ENCODE measurements at places on chromosomes 11 and 22. TPM values are rescaled to one million over a fixed set of nuclear protein-coding genes. Genes with fewer than 3 reads are reported as not detected.

DNA sequence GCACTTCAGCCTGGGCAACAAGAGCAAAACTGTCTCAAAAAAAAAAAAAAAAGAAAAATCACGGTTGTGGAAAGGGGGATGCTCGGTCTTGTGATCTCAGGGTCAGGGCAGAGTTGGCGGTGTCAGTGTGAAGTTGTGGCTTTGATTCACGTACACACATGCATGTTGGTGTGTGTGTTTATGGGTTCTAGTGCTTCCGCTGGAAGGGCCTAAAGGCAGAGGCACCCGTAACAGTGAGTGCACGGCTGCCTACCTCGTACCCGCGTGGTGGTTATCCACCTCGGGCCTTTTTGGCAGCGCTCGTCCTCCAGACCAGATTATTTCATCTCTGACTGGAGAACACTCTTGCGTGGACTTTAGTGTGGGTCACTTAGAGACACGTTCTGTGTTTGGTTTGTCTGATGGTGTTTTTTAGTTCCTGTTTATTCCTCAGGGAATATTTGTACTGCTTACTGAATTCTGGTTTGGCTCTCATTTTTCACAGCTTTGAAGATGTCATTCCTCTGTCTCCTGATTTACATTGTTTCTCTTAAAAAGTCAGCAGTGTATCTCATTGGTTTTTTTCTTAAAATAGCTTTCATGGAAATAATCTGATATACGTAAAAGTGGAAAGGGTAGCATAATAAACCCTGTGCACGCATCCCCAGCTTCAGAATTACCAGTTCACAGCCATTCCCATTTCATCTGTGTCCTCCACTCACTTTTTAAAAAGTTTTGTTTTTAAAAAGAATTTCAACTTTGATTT, 15.6 kb downstream of the ZBED4 start:
- DNase-seq = no peak

GRCh38 chr11:61532134-61533038, 23.8 kb downstream of the LRRC10B start:
- DNase-seq = no peak

DNA sequence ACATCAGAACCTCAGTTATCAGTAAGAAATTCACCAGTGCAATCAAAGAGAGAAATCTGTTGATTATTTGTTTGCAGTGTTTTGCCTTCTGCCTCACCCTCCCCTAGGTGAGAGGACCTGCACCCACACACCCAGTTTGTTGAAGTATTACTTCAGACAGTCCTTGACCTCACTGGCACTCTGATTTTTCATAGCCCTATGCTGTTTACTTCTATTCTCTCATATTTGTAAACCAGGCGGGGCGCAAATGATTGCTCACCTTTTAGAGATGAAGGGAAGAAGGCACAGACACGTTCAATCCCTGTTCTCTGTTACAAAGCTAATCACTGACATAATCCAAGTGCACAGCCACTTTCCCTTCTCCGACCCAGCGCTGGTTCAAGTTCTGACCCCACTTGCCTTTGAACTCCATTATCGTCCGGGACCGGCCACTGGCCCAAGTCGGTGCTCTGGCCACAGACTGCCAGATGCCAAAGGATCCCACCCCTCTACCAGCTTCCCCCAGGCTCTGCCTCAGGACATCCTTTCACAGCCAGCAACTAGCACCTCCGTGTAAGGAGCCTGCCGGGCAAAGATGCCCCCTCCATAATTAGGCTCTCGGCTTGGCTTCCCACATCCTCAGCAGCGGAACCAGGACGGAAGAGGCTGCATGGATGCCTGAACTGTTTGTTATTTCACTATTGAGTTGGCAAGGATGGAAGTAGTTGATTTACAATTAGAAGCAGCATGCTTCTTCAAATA, 1.7 kb downstream of the ETS1 start:
- DNase-seq = no peak

DNA sequence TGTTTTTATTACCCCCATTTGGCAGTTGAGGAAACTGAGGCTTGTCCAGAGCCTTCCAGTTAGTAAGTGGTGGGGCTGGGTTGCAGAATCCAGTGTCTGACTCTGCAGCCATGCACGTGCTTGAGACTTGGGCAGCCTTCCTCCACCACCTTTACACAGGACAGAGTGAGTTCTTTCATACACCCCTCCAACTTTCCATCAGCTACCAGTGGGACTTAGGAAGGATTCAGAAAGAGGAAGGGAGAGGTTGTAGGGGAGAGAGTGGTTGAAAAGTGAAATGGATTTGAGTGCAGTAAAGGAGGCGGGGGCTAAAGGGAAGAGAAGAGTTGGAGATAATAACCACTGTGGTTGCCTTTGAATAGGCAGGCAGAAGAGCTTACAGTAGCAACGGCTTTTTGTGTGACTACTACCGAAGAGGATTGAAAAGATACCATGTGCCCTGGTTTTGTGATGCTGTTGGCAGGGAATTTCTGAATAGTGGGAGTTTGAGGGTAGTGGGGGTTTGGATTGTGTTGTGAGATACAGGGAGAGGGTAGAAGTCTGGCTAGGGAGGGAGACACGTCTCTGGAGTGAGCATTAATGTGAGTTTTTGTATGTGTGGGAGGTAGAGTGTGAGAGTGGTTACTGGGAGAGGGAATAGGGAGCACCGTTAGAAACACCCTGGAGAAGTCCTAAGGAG, 1.7 kb downstream of the UVRAG start:
- no peak for DNase-seq

MS4A15 gene
- total RNA-seq = not detected

LARGE2 gene
- 11.2 TPM for total RNA-seq

MMP12 gene
- total RNA-seq = not detected

CASP1 gene
- 0.33 TPM for total RNA-seq

UBQLNL gene
- not detected for total RNA-seq

UVRAG gene
- 14.3 TPM for total RNA-seq
